ENCODE measurements at places on chromosomes 16 and 17.

GRCh38 chr17:9982159-9982558, 77.1 kb upstream of the RCVRN start:
- no peak for DNase-seq

DNA sequence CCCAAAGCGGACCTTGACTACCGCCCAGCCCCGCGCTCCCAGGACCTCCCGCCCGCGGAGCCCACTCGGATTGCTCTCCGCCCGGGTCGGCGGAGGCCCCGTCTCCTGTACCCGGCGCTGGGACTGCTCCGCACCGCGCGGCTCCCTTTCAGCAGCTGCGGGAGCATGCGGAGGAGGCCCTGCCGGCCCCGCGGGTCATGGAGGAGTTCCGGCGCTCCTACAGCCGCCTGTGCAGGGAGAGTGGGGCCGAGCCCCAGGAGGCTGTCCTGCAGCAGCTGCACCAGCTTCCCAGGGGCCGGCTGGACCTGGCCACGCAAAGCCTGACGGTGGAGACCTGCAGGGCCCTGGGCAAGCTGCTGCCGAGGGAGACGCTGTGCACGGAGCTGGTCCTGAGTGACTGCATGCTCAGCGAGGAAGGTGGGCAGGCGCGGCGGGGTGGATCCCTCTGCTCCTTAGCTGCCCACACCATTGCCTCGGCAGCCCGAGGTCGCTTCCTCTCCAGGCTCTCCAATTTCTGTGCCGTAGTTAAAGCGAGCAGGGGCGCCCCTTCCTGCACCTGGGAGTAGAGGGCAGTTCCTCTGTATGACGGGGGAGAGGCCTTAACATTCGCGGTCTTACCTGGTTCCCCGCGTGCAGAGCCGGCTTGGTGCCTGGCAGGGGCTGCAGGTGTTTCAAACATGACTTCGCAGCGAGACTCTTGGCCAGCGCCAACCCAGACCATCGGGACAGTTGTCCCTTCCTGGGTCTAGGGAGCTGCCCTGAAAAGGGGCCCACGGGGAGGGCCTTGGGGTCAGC, 539 bp downstream of the LRRC45 start:
- peak; percentile 53 for DNase-seq

DNA sequence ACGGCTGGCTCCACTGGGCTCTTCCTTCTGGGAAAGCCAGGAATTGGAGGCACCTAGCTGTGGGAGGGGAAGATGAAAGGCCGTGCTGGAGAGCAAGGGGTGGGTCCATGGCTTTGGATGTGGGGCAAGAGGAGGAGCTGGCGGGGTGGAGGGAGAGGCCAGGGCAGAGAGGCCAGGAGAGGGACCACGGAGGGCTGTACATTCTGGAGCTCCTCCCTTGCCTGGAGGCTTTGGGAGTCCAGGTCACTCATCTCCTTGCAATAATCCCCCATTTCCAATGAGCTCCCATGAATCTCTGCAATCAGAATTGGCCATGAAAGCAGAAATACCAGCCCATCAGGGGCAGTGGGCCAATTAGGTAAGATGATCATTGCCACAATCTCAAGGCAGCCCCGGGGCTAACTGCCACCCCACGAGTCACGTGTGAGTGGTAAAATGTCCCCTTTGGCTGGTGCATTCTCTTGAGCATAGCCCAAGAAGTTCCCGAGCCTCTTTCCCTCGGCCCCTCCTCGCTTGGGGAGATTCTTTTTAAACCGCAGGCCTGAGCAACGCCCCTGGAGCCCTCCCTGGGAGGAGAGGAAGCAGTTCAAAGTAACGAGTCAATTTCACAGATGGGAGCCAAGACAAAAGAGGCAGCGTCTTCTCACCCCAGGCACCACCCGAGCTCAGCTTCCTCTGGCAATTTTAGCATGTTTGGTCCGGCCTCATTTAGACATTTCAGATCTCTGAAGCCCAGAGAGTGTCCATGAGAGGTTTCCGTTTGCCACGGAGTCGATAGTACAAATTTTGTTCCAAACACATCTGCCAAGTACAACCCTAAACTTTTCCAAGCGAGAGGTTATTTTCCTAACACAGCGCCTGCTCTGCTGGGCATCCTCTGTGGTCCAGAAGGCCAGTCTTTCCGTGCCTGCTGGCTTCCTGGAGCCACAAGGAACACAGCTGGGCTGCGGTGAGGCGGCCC, 13.4 kb downstream of the RTN4RL1 start:
- DNase-seq = no peak

DNA sequence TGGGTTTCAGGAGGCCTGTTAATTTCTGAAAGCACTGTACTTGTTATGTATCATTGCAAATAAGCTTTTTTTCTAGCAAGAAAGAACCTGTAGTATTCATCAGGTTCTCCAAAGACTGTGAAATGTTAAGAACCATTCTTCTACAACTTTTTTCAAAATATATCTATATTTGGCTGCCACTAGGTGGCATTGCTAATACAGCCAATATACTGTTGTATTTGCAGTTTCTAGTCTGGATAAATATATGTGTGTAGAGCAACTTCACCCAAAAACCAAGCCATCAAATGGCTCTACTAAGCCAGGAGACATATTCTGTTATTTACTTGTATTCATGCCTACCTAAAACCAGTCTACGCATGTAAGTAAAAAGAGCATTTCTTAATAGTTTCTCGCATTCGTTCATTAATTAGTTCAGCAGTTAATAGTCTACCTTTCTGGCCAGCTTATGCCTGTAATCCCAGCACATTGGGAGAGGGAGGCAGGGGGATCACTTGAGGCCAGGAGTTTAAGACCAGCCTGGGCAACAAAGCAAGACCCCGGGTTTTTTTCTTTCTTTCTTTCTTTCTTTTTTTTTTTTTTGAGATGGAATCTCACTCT, 39.5 kb downstream of the VMP1 start:
- no peak for DNase-seq

GRCh38 chr17:320809-321385, 31.7 kb downstream of the RPH3AL start:
- no peak for DNase-seq

All from NCI-H345 (cell line).